ENCODE measurements at places on chromosomes 5 and 9.
A peak's percentile ranks its signal among the peaks of the same experiment; 100 is the strongest.

DNA sequence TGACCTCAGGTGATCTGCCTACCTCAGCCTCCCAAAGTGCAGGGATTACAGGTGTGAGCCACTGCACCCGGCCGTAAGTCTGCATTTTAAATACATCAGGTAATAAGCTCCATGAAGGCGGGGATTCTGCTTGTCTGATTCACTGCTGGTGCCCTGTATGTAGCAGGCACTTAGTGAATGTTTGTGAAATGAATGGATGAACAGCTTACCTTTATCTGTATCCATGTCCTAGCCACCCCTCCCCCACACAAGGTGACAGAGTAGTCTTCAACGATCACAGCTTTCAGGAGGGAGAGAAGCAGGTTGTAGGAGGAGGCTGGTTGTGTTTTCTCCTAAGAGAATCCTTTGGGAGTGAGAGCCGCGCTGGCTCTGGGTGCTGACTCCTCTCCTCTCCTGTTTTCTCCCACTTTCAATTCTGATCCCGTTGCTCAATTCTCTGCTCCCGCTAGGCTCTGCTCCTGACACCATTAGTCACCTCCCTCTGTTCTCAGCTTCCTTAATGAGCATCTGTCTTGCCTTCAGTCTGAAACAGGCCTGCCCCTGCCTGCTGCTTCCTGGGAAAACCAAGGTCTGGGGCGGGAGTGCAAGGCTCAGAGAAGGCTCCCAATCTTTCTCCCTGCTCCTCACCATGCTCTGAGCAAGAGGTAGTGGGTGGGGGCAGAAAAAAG, 88.8 kb upstream of the CTNNA1 start:
- DNase-seq, result no peak

GRCh38 chr9:125747053-125747764, at the start of gene PBX3:
Gene PBX3 (plus strand): TSS chr9:125747373.
- no peak for DNase-seq

DNA sequence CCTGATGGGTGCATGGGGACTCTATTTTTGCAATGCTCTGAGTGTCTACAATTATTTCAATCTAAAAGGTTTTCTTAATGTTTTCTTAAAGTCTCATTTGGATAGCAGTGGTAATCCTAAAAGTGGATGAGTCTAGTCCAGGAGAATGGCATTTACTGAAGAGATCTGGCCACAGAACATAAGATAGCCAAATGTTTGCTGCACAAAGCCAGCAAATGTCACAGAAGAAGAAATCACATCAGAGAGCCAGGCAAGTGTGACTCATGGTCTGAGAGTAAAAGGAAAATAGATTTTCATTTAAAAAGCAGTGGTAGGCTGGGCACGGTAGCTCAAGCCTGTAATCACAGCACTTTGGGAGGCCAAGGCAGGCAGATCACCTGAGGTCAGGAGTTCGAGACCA, 352.7 kb upstream of the GRAMD2B start:
- DNase-seq, result no peak

GRCh38 chr5:172487671-172488070, 33.3 kb upstream of the SH3PXD2B start:
- no peak for DNase-seq

GRCh38 chr5:172837640-172838039, 3.6 kb downstream of the ERGIC1 start:
- DNase-seq, result peak; percentile 49

DNA sequence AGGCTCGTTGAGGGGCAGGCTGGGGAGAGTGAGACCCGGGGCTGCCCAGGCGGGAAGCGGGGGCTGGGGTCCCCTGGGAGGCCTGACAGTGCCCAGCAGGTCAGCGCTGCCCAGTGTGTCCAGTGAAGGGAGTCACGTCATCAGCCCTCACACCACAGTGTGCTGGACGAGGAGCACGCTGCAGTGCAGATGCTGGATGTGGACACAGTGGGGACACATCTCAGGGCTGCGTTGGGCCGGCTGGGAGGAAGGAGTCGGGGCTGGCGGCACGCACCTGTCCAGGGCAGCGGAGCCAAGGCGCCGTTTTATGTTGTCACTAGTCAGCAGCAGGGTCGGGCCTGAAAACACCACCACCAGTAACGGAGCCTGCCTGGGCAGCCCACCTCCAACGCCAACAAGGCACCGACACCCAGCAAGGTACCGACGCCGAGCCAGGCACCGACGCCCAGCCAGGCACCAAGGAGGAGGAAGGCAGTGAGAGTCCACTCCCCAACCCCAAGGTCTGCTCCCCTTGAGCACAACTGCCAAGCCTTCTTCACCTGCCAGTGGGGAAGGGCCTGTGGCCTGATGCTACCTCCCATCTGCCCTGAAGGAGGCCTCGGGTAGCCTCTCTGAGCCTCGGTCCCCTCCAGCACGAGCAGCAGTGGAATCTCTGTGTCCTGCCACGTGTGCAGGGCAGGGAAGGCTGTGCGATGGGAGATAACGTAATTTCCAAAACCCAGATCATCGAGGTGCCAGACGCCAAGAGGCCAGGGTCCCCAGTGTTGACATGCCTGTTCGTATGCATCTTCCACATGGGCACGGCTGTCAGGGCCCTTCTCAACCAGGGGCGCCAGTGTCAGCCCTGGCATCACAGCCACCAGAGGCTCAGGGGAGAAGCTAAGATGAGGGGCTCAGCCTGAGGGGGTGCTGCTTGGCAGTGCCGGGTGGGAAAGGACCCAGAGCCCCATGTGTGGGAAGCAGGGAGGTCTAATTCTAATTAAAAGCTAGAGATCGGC, 21.9 kb upstream of the NSMF start:
- DNase-seq, result no peak

GRCh38 chr5:158899211-158899610, 200.5 kb downstream of the EBF1 start:
- DNase-seq, result no peak

DNA sequence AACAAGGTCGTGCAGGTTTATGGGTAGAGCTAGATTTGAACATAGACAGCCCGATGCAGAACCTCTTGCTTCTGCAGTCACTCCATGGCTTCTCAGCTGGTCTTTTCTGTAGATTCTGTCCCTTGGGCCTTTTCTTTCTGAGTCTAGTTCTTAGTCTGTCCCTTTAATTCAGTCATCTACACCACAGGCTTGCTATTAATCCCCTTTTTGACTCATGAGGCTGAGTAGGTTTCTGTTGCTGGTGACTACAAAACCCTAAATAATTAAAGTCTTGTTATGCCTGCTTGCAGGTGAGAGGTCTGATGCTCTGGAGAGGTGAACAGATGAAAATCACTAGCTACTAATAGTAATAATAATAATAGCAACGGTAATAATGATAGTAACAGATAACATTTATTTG, 19.3 kb upstream of the STRBP start:
- no peak for DNase-seq

- DNase-seq, result no peak
Observed at GRCh38 chr9:78292716-78293497, 4.0 kb upstream of the PSAT1 start.

GRCh38 chr5:39059064-39059463, 15.1 kb downstream of the RICTOR start:
- no peak for DNase-seq

- DNase-seq, result no peak
Observed at GRCh38 chr5:108259306-108259705, 122.6 kb downstream of the FBXL17 start.

DNA sequence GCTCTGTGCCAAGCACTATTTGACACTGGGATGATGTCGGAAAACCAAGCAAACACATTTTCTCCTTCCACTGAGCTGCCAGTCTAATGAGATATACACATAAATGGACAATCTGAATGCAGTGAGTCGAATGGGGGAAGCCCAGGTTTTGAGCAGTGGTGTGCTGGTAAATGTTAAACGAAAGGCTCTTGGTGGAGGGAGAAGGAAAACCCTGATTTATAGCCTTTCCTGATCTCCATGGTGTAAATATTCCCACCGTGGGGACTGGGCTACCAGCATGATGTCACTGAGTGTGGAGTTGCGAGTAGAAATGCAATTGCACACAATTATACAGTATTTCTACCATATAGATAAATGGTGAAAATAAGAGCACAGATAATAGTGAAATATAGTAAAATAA, 5.0 kb upstream of the GSN start:
- no peak for DNase-seq

- no peak for DNase-seq
Observed at GRCh38 chr9:72790989-72791388, 161.9 kb downstream of the ALDH1A1 start.

GRCh38 chr9:133184971-133185370, 21.3 kb upstream of the GBGT1 start:
- DNase-seq, result no peak

- DNase-seq, result no peak
Observed at GRCh38 chr5:146952168-146952567, 73.6 kb upstream of the PPP2R2B start.

DNA sequence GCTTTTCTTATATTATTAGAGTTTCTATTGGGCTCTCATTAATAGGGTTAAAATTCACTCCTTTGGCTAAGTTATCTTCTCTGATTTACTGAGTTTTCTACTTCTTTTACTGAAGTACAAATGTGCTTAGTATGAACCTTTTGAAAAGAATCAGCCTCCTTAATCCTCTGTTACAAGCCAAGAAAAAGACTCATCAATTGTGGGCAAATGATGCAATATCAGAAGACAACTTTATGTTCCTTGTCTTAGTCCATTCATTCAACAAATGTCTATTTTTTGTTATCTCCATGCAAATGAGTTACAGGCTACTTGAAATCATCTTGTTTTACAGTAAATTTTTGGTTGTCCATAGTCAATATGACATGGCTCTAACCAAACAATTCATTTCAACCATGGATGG, 40.3 kb downstream of the SNCAIP start:
- no peak for DNase-seq

GRCh38 chr5:135012951-135013391, 21.1 kb downstream of the PITX1 start:
- no peak for DNase-seq

DNA sequence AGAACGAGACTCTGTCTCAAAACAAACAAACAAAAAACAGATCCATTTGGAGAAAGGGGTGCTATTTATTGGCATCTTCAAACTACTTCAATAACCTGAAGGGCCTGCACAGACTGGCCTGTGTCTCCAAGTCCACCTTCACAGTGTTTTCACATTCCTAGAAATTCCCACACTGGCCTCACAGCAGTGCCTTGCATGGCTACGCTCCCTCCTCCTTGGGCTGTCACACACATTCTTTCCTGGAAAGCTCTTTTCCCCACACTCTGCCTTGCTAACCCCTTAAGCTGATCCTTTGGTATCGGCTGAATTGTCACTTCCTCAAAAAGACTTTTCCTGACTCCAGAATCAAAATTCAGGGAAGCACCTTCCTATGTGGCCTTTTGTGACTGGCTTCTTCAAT, 19.8 kb downstream of the FAM151B start:
- DNase-seq, result no peak

GRCh38 chr9:88065619-88066018, 72.7 kb downstream of the SPATA31C2 start:
- DNase-seq, result no peak

DNA sequence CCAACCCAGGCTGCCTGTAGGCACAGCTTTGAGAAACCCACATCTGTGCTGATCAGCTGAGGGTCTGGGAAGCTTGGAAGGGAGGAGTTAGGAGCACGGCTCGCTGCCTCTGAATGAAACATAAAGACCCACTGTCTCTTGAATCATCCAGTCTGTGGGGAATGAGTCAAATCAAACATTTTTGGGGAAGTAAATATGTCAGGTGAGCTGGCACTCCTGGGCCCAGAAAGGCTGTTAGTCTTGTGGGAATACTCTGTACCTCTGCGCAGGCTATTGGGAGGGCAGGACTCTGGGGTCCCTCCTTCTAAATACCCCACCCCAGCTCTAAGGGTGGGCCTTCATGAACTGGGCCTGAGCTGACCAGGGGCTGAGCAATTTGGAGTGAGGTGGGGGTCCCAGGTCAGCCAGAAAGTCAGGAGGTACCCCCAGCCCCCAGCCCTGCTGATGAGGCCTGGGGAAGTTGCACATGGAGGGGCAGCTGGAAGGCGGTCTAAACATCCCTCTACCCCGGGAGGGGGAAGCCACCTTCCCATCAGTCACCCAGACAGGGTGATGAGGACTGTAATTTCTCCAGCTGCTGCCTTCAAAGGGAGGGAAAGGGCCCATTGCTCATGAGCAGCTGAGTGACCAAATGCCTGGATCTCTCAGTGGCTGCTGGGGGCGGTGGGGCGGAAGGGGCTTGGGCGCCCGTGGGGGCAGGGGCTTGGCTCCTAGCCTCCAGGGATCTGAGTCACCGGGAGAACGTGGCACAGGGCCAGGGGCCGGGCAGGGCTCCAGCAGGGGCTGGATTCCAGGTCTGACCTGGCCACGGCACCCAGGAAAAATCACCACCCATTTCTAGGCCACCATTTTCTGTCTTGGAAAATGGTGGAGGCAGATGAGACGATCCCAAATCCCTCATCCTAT, 10.8 kb downstream of the FIBCD1 start:
- DNase-seq, result no peak

- no peak for DNase-seq
Observed at GRCh38 chr5:171989276-171989675, 17.2 kb downstream of the FBXW11 start.

DNA sequence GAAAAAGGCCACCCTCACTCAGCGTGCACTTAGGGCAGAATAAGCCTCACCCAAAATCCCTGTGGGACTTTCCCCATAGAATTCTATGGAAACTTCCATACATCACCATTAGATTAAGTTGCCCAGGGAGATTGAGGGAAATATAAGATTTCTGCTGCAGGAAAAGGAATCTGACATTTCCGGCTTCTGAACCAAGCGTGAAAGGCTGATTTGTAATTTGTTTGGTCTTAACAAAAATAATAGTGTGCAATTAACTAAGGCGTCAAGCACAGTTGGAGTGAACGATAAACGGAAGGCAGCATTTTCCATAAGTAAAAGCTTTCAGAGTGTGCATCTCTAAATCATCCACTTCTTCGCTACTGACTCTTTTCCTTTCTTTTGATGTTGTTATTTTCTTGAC, 14.0 kb downstream of the UBE2QL1 start:
- no peak for DNase-seq

DNA sequence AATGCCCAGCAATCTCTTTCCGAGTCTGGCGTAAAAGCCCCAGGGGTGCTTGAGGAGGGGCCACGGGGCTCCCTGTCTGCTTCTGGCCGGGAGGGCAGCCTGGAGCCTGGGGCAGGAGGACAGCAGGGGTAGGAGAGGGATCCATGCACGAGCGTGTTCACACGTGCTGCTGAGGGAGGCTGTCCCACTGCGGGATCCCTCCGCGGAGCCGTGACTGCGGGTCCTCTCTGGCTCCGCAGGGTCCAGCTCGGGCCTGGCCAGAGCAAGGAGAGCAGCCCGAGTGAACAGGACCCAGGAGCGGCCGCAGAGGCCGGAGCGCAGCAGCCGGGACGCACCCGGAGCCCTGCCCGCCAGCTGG, 78.4 kb downstream of the ZNF354C start:
- DNase-seq, result no peak

- DNase-seq, result no peak
Observed at GRCh38 chr5:157219491-157220271, 39.0 kb downstream of the ITK start.

GRCh38 chr5:1657161-1657741, 133.5 kb upstream of the LPCAT1 start:
- DNase-seq, result no peak

- DNase-seq, result no peak
Observed at GRCh38 chr5:181217803-181218062, 5.3 kb upstream of the TRIM41 start.

GRCh38 chr9:131273856-131274673, 2.2 kb downstream of the FAM78A start:
- DNase-seq, result no peak
